Effector memory CD4-positive, alpha-beta T cell (primary cell): ENCODE measurements at places on chromosomes 6 and 20.

- no peaks in the 10 kb centered on the region for H3K4me1 ChIP-seq
- no peaks in the 10 kb centered on the region for H3K36me3 ChIP-seq
- no peaks in the 10 kb centered on the region for H3K27me3 ChIP-seq
- no peak overlapping the region for H3K27ac ChIP-seq
- no peak for DNase-seq
These were observed 14.7 kb downstream of the CHRNA4 start for GRCh38 chr20:63346131-63347080.

- H3K4me1 ChIP-seq: no peaks in the 10 kb centered on the region
- no peak overlapping the region for H3K4me3 ChIP-seq
- H3K36me3 ChIP-seq: no peaks in the 10 kb centered on the region
- DNase-seq: no peak
- no peak overlapping the region for H3K27ac ChIP-seq
These were observed 176.3 kb upstream of the CDYL start for GRCh38 chr6:4599924-4600323.

- H3K4me1 ChIP-seq: no peaks in the 10 kb centered on the region
- no peaks in the 10 kb centered on the region for H3K36me3 ChIP-seq
- H3K27me3 ChIP-seq: no peaks in the 10 kb centered on the region
- H3K27ac ChIP-seq: no peak overlapping the region
- no peak for DNase-seq
These were observed 192.5 kb downstream of the MYLK4 start for GRCh38 chr6:2558098-2558680.

GRCh38 chr6:79671600-79672266 lies 40.6 kb downstream of the SH3BGRL2 start:
- H3K27me3 ChIP-seq: no peaks in the 10 kb centered on the region
- no peaks in the 10 kb centered on the region for H3K36me3 ChIP-seq
- H3K4me1 ChIP-seq: peaks cover 3% of the 10 kb centered on the region
- H3K27ac ChIP-seq: no peak overlapping the region
- DNase-seq: no peak

- no peak for DNase-seq
- H3K36me3 ChIP-seq: no peaks in the 10 kb centered on the region
- H3K27ac ChIP-seq: no peak overlapping the region
- no peak overlapping the region for H3K4me3 ChIP-seq
These were observed 63.8 kb upstream of the TINAG start for GRCh38 chr6:54244430-54244829.

- H3K4me1 ChIP-seq: no peaks in the 10 kb centered on the region
- no peak overlapping the region for H3K27ac ChIP-seq
- H3K4me3 ChIP-seq: no peak overlapping the region
- H3K36me3 ChIP-seq: no peaks in the 10 kb centered on the region
- DNase-seq: no peak
These were observed 1294.9 kb upstream of the CITED2 start for GRCh38 chr6:140669321-140669720.

- peak overlapping the region; percentile 83 for H3K4me3 ChIP-seq
- H3K27me3 ChIP-seq: no peaks in the 10 kb centered on the region
- peak overlapping the region; percentile 69 for H3K27ac ChIP-seq
- no peak for DNase-seq
- no peaks in the 10 kb centered on the region for H3K36me3 ChIP-seq
These were observed 828 bp downstream of the TP53RK start for GRCh38 chr20:46688151-46689081.

DNA sequence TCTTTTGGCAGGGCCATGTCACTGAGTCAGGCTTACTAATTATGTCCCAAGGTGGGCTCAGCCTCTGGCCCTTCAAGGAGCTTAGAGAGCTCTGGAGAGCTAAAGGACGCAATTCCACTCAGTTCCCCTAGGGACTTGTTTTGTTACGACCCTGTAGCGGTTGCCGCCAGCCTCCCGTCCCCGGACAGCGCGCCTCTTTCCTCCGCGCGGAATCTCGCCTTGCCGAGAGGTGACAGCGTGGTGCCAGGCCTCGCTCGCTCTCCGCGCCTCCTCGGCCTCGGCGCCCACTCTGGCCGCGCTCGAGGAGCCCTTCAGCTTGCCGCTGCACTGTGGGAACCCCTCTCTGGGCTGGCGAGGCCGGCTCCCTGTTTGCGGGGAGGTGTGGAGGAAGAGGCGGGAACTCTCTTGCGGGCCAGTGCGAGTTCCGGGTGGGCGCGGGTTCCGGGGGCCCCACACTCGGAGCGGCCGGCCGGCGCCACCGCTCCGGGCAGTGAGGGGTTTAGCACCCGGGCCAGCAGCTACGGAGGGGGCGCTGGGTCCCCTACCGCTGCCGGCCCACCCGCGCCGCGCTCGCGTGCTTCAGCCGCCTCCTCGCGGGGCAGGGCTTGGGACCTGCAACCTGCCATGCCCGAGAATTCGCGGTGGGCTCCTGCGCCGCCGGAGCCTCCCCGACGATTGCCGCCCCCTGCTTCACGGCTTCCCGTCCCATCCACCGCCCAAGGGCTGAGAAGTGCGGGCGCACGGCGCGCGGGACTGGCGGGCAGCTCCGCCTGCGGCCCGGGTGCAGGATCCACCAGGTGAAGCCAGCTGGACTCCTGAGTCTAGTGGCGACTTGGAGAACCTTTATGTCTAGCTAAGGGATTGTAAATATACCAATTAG lies 9.9 kb upstream of the ZNF311 start:
- no peak overlapping the region for H3K27ac ChIP-seq
- DNase-seq: no peak
- H3K4me1 ChIP-seq: peaks cover 6% of the 10 kb centered on the region

GRCh38 chr20:56400001-56400640 lies 7.7 kb downstream of the CSTF1 start:
- DNase-seq: peak; percentile 47
- H3K36me3 ChIP-seq: peaks cover 71% of the 10 kb centered on the region

GRCh38 chr6:112254921-112255320 lies 554 bp upstream of the LAMA4 start:
- no peak overlapping the region for H3K27ac ChIP-seq
- no peaks in the 10 kb centered on the region for H3K27me3 ChIP-seq
- no peak for DNase-seq
- no peaks in the 10 kb centered on the region for H3K4me1 ChIP-seq
- no peaks in the 10 kb centered on the region for H3K36me3 ChIP-seq

- H3K4me1 ChIP-seq: no peaks in the 10 kb centered on the region
- no peaks in the 10 kb centered on the region for H3K27me3 ChIP-seq
- no peak for DNase-seq
- H3K36me3 ChIP-seq: peaks cover 13% of the 10 kb centered on the region
- H3K27ac ChIP-seq: no peak overlapping the region
These were observed 46.3 kb downstream of the BTBD9 start for GRCh38 chr6:38593409-38593808.

GRCh38 chr6:30615219-30615957 lies 1.7 kb downstream of the PPP1R10 start:
- H3K27ac ChIP-seq: peak overlapping the region; percentile 97
- no peak for DNase-seq
- peaks cover 15% of the 10 kb centered on the region for H3K4me1 ChIP-seq
- peaks cover 15% of the 10 kb centered on the region for H3K36me3 ChIP-seq
- H3K4me3 ChIP-seq: peak overlapping the region; percentile 90
- no peaks in the 10 kb centered on the region for H3K27me3 ChIP-seq

GRCh38 chr6:167236239-167236571 lies 54.9 kb upstream of the UNC93A start:
- no peak for DNase-seq
- H3K27ac ChIP-seq: no peak overlapping the region
- H3K4me1 ChIP-seq: no peaks in the 10 kb centered on the region
- H3K27me3 ChIP-seq: peaks cover 3% of the 10 kb centered on the region
- no peaks in the 10 kb centered on the region for H3K36me3 ChIP-seq

GRCh38 chr6:39476670-39477069 lies 154.2 kb upstream of the KCNK16 start:
- H3K4me3 ChIP-seq: no peak overlapping the region
- no peaks in the 10 kb centered on the region for H3K27me3 ChIP-seq
- no peaks in the 10 kb centered on the region for H3K36me3 ChIP-seq
- H3K27ac ChIP-seq: no peak overlapping the region

DNA sequence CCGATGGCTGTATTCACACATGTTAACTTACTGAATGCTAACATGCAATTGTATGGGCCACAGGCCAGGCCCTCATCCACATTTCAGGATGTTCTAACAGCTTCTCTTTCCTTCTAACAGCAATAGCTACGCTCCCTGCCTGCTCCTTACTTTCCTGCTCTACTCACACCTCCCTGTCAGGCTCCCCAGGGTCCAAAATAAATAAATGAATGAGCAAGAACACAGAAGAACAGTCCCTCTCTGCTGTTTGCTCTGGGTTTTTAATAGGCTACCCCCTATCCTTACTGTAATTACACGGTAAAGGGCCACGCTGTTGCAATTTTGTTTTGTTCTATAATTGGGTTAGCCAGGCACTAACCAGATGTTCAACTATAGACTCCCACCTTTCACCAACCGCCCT lies 135.6 kb downstream of the GMDS start:
- no peak overlapping the region for H3K27ac ChIP-seq
- peaks cover 4% of the 10 kb centered on the region for H3K4me1 ChIP-seq
- H3K4me3 ChIP-seq: no peak overlapping the region
- no peaks in the 10 kb centered on the region for H3K36me3 ChIP-seq
- no peak for DNase-seq
